AG10803 (cell line): ENCODE measurements at places on chromosomes 16 and 17.

- DNase-seq, result peak; percentile 18
These were observed 309 bp downstream of the DNAH2 start for GRCh38 chr17:7717756-7718350.

- no peak for DNase-seq
These were observed 6.4 kb downstream of the PPY start for GRCh38 chr17:43935926-43936261.

DNA sequence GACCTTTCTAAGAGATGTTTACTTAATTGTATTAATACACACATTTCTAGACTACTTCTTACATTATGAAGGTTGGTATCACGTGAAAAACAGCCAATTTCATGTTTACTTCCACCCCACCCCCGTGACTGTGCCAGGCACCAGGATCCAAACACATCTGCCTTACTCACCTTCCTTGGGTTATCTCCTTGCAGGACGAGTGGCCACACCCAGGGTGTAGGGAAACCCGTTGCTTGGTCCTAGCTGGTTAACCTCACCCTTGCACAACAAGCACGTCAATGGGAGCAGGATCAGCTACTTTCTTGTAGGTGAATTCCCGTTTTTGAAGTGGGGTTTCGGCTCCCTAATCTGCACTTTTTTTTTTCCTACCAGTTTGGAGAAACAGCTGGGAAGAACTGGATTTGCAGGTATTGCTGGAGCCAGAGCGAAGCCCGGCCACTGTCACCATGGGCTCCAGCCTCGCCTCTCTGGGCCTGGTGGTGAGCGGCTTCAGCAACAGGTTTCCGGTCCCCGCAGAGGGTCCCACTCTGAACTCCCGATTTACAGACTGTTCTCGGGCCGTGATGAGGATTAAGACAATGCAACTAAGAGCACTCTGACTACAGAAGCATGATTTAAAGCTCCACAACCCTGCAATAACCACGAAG lies 2.1 kb upstream of the UBB start:
- DNase-seq, result no peak

GRCh38 chr16:84499638-84500037 lies 4.8 kb downstream of the MEAK7 start:
- no peak for DNase-seq

GRCh38 chr16:54115558-54115957 lies 171.0 kb downstream of the IRX3 start:
- no peak for DNase-seq

DNA sequence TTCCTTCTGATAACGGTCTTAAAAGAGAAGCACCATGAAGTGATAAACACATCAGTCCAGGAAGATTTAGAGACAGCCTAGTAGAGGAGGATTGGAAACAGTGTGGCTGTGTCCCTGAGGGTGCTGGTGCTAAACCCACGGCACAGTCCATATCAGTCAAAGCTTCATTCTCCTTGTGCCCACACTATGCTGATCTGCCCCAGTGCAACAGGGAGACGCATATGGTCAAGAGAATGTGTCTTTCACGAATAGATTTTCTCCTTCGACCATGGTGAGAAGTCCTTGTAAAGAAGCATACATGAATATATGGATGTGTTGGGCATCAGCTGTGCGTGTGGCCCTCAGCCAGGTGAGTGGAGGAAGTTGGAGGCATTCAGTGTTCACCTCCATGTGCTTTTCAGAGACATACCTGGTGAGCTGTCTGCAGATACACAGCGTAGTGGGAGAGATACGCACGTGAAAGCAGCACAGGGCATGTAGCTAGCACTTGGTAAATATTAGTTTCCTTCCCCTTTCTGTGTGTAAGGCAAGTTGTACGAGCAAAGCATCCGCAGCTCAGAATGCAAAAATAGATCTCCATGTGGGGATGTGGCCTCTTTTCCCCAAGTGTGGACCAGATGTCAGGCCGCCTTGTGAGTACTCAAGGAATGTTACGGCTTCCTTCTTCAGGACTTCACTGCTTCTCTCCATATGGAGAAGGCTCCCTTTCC lies 29.4 kb downstream of the HLF start:
- peak; percentile 75 for DNase-seq

DNA sequence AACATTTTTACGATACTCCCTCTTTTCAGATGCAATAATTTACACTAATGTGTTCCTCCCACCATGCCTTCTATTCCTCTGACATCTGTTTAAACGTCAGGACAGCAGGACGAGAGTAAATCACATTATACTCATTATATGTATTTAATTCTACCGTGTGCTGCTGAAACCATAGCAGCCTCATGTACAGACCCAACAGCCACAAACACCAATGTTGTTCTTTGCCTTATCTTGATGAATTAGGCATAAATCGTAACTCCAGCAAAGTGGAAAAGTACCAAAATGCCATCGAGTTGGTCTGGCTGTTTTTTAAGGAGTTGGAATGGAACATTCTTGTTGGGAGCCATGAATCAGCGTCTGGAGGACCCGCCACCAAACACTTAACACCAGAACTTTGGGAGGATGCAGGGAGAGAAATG lies 82.9 kb upstream of the FOXF1 start:
- no peak for DNase-seq

- peak; percentile 75 for DNase-seq
These were observed 11.9 kb downstream of the ANKFN1 start for GRCh38 chr17:56165072-56165641.

DNA sequence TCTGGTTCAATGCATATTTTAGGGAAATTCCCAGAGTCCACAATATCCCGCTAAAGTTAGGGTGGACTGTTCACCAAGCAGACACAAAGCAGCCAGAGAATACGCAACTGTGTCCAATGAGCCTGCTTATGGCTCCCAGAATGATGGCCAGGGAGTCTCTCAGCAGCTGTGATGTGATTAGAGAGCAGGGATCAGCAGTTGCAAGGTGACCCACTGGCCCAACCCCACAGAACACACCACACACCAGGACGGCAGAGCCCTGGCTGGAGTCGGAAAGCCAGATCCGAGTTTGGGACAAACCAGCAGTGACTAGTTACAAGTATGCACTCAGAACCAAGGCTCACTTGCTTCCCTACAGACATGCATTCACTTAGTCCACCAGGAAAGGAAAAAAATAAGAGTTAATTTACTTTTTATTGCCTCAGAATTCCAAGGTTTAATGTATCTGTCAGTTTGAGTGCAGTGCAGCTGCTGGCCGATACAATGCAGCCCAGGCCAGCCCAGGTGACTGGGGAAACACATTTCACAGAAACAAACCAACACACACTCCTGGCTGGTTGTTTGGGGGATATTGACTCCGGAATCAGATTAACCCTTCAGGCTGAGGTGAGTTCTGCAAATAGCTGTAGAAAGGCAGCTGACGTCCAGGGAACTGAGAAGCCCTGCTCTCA lies 121.7 kb downstream of the HIC1 start:
- no peak for DNase-seq
